ENCODE measurements at places on chromosomes 6 and 20. TPM values are rescaled to one million over a fixed set of nuclear protein-coding genes. Genes with fewer than 3 reads are reported as not detected.

DNA sequence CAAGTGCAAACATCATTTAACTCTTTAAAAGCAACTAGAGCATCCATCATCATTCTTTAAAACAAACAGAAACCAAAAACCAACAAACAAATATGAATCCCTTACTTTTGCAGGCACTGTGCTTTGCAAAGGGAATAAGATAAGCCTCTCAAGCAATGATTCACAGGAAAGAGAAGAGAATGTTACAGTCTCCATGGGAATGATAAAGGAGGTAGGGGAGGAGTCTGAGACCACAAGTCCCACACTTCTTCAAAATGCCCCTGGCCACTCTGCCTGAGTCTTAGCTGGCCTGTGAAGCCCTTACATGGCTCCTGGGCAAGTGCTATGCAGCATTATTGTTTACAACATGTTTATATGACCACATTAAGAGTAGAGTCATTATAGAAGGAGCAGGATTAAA lies 257.7 kb upstream of the MARCKS start:
- no peak overlapping the region for H3K4me3 ChIP-seq
- no peaks in the 10 kb centered on the region for H3K27me3 ChIP-seq

- no peak for DNase-seq
- H3K4me3 ChIP-seq: no peak overlapping the region
- no peak overlapping the region for H3K27ac ChIP-seq
- H3K4me1 ChIP-seq: no peaks in the 10 kb centered on the region
Measured at GRCh38 chr6:154367839-154368695, 11.5 kb upstream of the IPCEF1 start.

Gene RNF8
- 21.7 TPM for polyA plus RNA-seq

DNA sequence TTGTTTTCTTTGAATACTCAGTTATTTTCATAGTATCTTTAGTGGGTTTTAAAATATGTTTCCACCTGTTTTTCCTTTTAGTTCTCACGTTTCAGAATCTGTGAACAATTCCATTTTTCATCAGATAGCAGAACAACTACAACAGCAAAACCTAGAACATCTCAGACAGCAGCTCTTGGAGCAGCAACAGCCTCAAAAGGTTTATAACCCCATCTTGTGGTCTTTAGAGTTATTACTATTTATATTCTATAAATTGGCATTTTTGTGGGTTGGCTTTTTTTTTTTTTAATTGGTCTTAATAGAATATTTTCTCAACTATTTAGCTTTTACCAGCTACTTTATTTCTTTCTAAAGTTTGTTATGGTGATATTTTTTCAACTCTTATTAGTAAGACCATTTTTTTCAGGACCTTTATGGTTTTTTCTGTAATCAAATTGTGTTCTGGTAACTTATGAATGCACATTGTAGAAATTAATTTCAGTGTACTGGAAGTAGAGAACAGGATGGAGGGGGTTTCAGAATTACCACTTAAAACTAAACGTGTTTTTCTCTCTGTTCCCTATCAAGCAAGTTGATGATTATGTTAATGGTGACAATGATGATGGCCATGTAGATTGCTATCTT lies 72.2 kb downstream of the SCAF8 start:
- peak overlapping the region; percentile 28 for H3K27ac ChIP-seq
- H3K27me3 ChIP-seq: no peaks in the 10 kb centered on the region
- peaks cover 3% of the 10 kb centered on the region for H3K4me1 ChIP-seq
- peaks cover 74% of the 10 kb centered on the region for H3K36me3 ChIP-seq
- DNase-seq: peak; percentile 47

Gene LGSN
- not detected for polyA plus RNA-seq

- H3K36me3 ChIP-seq: no peaks in the 10 kb centered on the region
- no peaks in the 10 kb centered on the region for H3K27me3 ChIP-seq
- no peak overlapping the region for H3K4me3 ChIP-seq
- no peak overlapping the region for H3K27ac ChIP-seq
- DNase-seq: no peak
Measured at GRCh38 chr20:19304886-19305415, 92.5 kb downstream of the SLC24A3 start.

Gene TRDN
- not detected for polyA plus RNA-seq

DNA sequence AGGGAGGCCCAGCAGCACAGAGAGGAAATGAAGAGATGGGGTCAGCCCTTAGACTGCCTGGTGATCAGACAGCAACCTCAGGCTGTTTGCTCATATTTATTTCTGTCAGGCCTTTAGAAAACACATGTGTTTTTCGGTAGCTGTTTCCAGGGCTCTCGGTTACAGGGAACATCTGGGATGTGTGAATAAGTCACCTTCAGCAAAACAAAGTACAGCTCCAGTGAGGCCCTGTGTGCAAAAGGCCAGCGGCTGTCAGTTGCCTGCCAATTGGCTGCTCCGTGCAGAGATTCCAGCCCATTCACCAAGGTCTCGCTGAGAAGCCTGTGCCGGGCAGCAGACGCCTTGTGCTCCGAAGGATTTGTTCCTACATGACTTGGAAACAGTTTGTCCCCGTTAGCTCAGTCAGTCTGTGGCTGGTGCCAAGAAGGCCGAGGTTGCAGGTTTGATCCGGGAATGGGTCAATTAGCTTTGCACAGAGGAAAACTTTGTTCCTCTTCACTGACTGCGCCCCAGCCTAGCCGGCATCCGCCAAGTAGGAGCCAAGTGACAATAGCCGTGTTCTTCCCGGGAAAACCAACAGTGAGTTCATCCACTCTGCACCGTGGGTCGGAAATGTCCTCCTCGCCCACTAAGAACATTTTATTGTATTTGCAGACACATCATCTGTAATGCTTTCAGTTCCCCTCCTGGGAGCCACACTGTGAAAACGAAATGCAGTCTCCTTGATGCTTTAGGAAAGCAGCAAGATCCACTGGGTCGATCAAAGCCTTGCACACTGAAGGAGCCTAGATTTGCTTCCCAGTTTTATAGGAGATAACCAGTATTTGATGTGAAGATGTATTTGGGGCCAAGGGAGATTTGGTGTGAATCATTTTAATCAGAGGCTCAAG lies 315.4 kb upstream of the CDYL start:
- H3K4me3 ChIP-seq: no peak overlapping the region
- no peaks in the 10 kb centered on the region for H3K4me1 ChIP-seq
- no peak for DNase-seq
- H3K27ac ChIP-seq: no peak overlapping the region
- no peaks in the 10 kb centered on the region for H3K27me3 ChIP-seq

- DNase-seq: no peak
- no peak overlapping the region for H3K4me3 ChIP-seq
- no peaks in the 10 kb centered on the region for H3K36me3 ChIP-seq
- no peak overlapping the region for H3K27ac ChIP-seq
Measured at GRCh38 chr6:29770306-29770705, 47.1 kb downstream of the HLA-F start.

Gene CALHM5
- polyA plus RNA-seq: 0.38 TPM

GRCh38 chr6:170224694-170225660 lies 65.9 kb downstream of the DLL1 start:
- no peak overlapping the region for H3K4me3 ChIP-seq
- H3K4me1 ChIP-seq: no peaks in the 10 kb centered on the region
- no peak overlapping the region for H3K27ac ChIP-seq
- DNase-seq: no peak
- no peaks in the 10 kb centered on the region for H3K27me3 ChIP-seq

DNA sequence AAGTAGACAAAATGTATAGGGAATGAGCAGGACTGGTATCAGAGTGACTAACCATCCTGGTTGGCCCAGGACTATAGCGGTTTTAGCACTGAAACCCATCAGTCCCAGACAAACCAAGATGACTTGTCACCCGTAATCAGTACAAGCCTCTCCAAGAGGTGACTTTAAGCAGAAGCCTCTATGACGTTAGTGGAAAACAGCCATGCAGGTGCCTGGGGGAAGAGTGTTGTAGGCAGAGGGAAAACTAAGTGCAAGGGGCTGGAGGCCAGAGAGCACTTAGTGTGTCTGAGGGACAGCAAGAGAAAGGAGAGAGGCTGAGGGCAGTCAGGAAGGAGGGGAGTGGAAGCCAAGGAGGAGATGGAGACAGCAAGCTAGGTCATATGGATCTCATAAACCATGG lies 2.1 kb downstream of the SGK2 start:
- peaks cover 7% of the 10 kb centered on the region for H3K4me1 ChIP-seq
- no peak overlapping the region for H3K27ac ChIP-seq
- H3K36me3 ChIP-seq: no peaks in the 10 kb centered on the region
- DNase-seq: no peak
- no peak overlapping the region for H3K4me3 ChIP-seq

Gene SH3BGRL2
- 1.6 TPM for polyA plus RNA-seq

Gene AIF1
- polyA plus RNA-seq: not detected

DNA sequence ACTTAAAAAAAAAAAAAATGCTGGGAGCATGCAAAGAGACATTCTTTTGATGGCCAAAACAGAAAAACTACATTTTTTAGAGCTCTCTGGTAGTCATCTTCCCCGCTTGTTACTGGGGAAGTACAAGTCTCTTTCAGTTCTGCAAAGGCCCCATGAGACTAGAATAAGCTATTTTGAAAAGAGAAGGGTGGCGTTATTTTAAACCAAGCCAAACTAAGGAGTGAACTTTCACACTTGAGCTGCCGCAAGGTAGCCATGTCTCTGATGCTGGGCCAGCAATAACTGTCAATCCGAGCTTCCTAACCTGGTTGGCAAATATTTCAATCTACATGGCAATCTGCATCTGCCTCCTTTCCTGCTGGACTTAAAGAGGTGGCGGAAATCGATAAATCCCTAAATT lies 96.7 kb downstream of the L3MBTL3 start:
- DNase-seq: no peak
- no peak overlapping the region for H3K4me3 ChIP-seq
- H3K4me1 ChIP-seq: peaks cover 8% of the 10 kb centered on the region
- H3K27me3 ChIP-seq: no peaks in the 10 kb centered on the region
- no peaks in the 10 kb centered on the region for H3K36me3 ChIP-seq
- no peak overlapping the region for H3K27ac ChIP-seq

Gene MAS1
- polyA plus RNA-seq: not detected

DNA sequence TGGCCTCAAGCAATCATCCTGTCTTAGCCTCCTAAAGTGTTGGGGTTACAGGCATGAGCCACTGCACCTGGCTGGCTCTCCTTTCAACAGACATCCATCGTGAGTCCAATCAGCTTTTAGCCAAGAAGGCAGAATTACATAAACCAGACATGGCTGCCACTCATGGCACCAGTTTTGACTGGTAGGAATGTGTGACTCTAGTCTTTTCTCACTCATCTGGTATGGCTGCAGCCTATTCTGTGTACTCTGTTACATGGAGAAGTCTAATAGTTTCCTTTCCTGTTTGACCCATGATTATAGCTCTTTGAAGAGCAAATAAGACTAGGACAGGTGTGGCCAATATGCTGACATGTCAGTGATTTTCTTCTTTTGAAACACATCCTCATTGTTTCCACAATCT lies 27.0 kb upstream of the RNF144B start:
- no peaks in the 10 kb centered on the region for H3K4me1 ChIP-seq
- no peaks in the 10 kb centered on the region for H3K27me3 ChIP-seq
- H3K4me3 ChIP-seq: no peak overlapping the region
- H3K27ac ChIP-seq: no peak overlapping the region
- no peak for DNase-seq
- H3K36me3 ChIP-seq: no peaks in the 10 kb centered on the region

DNA sequence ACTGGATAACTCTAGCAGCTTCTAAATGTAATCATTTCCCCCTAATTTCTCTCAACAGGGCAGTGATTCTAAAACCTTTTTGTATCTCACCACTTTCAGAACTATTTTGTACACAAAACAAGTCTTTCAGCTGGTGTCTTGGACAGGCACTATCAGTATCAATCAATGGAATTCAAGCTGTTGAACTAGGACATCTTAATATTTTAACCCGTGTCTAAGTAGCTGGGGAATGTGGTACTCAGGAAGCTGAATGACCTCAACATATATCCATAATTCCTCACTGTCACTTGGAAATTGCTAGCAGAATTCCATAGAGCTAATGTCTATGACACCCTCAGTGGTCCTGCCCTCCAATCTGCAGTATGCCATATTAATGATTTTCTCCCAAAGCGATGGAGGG lies 24.5 kb downstream of the ADAT2 start:
- H3K4me1 ChIP-seq: no peaks in the 10 kb centered on the region
- H3K4me3 ChIP-seq: no peak overlapping the region
- no peak for DNase-seq
- H3K27me3 ChIP-seq: no peaks in the 10 kb centered on the region
- H3K27ac ChIP-seq: peak overlapping the region; percentile 20
- H3K36me3 ChIP-seq: peaks cover 6% of the 10 kb centered on the region

DNA sequence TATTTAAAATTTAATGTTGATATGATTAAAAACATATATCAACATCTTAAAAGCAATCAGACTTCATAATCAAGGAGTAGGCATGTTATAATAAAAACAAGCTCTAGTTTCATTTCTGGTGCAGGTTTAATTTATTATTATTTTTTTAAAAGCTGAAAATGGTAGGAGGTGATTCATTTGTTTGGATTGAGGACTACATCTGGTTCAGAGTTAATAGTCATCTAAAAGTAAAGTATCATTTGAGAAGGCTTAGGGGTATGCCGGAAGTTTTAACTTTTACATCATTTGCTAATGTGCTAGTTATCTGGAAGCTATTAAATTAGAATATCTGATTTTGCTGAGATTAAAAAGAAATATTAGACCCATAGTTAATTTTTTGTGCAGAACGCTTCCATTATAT lies 169.5 kb upstream of the LAMA2 start:
- H3K27ac ChIP-seq: peak overlapping the region; percentile 73
- peaks cover 14% of the 10 kb centered on the region for H3K4me1 ChIP-seq
- no peaks in the 10 kb centered on the region for H3K36me3 ChIP-seq
- no peak overlapping the region for H3K4me3 ChIP-seq

DNA sequence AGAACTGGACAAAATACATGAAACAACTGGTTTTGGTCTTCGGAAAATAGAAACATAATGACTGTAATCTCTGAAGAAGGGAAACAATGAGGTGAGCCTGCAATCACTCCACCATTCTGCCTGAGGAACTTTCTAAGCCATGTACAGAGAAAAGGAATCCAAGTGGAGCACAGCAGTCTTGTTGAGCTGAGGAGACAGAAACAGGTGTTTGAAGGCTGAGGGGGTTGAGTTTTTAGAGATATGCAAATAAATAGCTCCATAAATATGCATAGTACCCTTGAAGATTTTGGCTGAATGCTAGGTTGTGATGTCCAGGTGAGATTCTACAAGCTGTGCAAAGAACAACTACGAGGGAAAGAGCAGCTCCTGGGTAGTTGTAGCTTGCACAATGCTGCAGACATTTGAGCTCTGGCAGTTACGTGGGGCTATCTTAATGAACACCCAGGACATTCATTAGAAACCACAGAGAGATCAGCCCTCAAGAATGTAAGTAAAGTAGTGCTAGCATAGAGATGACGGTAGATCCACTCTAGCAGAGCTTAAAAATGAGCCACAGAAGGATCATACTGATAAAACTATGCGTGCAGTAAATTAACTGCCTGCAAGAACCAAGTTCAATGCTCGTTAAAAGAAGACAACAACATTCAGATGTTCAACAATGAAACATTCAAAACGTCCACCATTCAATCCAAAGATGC lies 24.3 kb downstream of the TUBB2B start:
- H3K27ac ChIP-seq: no peak overlapping the region
- no peaks in the 10 kb centered on the region for H3K36me3 ChIP-seq
- no peaks in the 10 kb centered on the region for H3K27me3 ChIP-seq

GRCh38 chr20:37915800-37916570 lies 13.1 kb downstream of the VSTM2L start:
- peak; percentile 67 for DNase-seq
- peaks cover 14% of the 10 kb centered on the region for H3K4me1 ChIP-seq
- no peak overlapping the region for H3K27ac ChIP-seq
- no peak overlapping the region for H3K4me3 ChIP-seq
- H3K27me3 ChIP-seq: peaks cover 8% of the 10 kb centered on the region

Gene WFDC11
- polyA plus RNA-seq: not detected

Gene HSPA1L
- 0.69 TPM for polyA plus RNA-seq

GRCh38 chr6:20204512-20204894 lies 7.8 kb downstream of the MBOAT1 start:
- H3K4me3 ChIP-seq: no peak overlapping the region
- DNase-seq: no peak
- no peak overlapping the region for H3K27ac ChIP-seq

GRCh38 chr6:251920-252319 lies 40.4 kb upstream of the DUSP22 start:
- H3K27ac ChIP-seq: no peak overlapping the region
- peaks cover 42% of the 10 kb centered on the region for H3K27me3 ChIP-seq
- H3K36me3 ChIP-seq: no peaks in the 10 kb centered on the region

All from SK-N-SH (cell line).